ENCODE measurements at places on chromosomes 13 and 19. TPM values are rescaled to one million over a fixed set of nuclear protein-coding genes. Genes with fewer than 3 reads are reported as not detected.

DNA sequence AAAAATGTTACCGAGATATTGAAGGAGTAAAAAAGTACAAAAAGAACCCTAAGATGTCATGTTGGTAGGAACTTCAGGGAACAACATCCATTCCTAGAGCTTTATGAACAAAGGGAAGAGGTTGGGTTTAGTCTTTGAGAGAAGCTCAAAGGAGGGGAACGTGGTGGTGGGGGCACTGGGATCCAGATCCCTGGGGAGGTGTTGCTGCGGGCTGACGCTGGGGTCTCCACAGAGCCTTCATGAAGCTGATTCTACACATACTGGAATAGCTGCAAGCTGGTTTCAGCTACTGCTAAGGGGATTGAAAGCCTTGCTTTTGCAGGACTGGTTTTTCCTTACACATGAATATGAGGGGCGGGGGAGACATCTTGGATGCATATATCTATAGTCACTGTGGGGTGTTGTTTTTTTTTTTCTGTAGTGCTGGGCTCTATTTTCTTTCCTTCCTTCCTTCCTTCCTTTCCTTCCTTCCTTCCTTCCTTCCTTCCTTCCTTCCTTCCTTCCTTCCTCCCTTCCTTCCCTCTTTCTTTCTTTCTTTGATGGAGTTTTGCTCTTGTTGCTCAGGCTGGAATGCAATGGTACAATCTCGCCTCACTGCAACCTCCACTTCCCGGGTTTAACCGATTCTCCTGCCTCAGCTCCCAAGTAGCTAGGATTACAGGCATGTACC is 6.5 kb upstream of the MZF1 start:
- no peak for DNase-seq

- no peak for DNase-seq
Measured at GRCh38 chr19:36773223-36773579, 594 bp upstream of the ZNF850 start.

The DNMT1 gene
- 70.1 TPM for total RNA-seq

DNA sequence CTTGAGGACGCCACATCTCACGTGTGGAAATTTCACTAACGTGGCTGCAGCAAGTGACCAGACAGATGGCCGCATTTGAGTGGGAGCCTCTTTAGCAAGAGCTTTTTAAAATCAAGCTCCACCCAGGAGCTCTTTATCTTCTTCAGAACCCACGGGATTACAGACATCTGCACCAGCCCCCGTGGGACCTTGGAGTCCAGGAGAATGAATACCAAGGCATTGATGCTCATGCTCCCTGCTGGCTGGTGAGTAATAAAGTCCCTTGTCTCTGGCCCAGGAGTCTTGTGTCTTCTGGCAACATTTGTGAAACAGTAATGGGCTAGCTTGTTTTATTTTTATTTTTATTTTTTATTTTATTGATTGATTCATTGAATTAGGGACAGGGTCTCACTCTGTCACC is 64.4 kb downstream of the TRPM4 start:
- DNase-seq = no peak

GRCh38 chr13:54980651-54981050 is 1952.0 kb downstream of the OLFM4 start:
- no peak for DNase-seq

DNA sequence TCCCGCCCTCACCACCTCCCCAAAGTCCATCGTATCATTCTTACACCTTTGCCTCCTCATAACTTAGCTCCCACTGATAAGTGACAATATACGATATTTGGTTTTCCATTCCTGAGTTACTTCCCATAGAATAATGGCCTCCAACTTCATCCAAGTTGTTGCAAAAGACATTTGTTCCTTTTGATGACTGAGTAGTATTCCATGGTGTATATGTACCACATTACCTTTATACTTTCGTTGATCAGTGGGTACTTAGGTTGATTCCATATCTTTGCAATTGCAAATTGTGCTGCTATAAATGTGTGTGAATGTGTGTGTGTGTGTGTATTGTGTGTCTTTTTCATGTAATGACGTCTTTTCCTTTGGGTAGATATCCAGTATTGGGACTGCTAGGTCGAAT is 109.6 kb downstream of the ZNF536 start:
- no peak for DNase-seq

DNA sequence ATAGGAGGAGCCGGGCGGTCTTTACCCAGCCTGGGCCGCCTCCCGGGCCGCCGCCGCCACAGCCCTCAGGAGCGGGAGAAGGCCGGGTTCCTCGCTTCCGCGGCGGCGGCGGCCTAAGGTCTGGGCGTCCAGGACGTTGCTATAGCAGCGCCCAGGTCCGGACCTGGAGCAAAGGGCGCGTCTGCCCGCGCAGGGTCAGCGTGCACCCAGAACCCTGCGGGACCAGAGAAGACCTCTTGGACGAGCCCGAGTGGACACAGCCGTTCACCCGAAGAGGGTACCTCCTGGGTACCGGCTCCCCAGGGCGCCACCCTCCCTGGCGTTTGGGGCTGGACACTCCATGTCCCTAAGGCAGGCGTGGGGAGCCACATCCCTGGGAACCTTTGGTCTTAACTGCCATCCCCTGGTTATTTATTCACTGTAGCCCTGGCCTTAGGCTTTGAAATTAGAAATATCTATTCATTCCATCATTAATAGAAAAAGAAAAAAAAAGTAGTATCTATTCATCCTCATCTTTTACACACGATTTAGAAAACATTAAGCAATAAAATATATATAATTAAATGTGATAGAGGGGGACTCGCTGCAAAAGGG is 2.4 kb downstream of the DZIP1 start:
- DNase-seq = no peak

- peak; percentile 82 for DNase-seq
Measured at GRCh38 chr19:5048091-5048726, 79.3 kb downstream of the KDM4B start.

GRCh38 chr19:48897181-48897580 is 1.4 kb downstream of the TULP2 start:
- DNase-seq = no peak

GRCh38 chr19:45041125-45041524 is 2.3 kb downstream of the CLASRP start:
- DNase-seq = no peak

GRCh38 chr13:50588491-50589130 is 254.9 kb downstream of the DLEU7 start:
- no peak for DNase-seq

The CRB3 gene
- total RNA-seq = not detected
